GM12865 (cell line): ENCODE measurements at places on chromosomes 5 and 9.

DNA sequence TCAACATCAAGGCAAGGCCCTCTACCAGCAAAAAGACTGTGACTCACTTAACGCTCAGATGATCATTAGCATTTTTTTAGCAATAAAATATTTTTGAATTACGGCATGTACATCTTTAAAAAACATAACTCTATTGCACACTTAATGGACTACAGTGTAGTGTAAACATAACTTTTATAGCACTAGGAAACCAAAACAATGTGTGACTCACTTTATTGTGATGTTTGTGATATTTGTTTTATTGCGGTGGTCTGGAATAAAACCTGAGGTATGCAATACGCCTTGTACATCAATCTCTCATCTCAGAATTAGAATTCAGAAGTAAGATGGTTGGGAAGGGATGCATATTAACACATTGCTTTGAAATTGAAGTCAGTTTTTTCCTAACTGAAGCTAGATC, 106.9 kb upstream of the PTCH1 start:
- DNase-seq, result no peak

GRCh38 chr9:121192959-121193640, 8.6 kb downstream of the RAB14 start:
- DNase-seq, result no peak

- DNase-seq, result no peak
Observed at GRCh38 chr9:84839541-84839940, 170.0 kb downstream of the NTRK2 start.

- no peak for DNase-seq
Observed at GRCh38 chr9:14281876-14282275, 32.1 kb downstream of the NFIB start.

GRCh38 chr9:137158625-137159024, 11.2 kb downstream of the LRRC26 start:
- peak; percentile 39 for DNase-seq

- DNase-seq, result no peak
Observed at GRCh38 chr5:125298746-125299379, 552.4 kb upstream of the ZNF608 start.

- DNase-seq, result no peak
Observed at GRCh38 chr5:43315682-43316081, 2.5 kb upstream of the HMGCS1 start.

GRCh38 chr5:135141303-135142268, 107.6 kb upstream of the PITX1 start:
- no peak for DNase-seq

DNA sequence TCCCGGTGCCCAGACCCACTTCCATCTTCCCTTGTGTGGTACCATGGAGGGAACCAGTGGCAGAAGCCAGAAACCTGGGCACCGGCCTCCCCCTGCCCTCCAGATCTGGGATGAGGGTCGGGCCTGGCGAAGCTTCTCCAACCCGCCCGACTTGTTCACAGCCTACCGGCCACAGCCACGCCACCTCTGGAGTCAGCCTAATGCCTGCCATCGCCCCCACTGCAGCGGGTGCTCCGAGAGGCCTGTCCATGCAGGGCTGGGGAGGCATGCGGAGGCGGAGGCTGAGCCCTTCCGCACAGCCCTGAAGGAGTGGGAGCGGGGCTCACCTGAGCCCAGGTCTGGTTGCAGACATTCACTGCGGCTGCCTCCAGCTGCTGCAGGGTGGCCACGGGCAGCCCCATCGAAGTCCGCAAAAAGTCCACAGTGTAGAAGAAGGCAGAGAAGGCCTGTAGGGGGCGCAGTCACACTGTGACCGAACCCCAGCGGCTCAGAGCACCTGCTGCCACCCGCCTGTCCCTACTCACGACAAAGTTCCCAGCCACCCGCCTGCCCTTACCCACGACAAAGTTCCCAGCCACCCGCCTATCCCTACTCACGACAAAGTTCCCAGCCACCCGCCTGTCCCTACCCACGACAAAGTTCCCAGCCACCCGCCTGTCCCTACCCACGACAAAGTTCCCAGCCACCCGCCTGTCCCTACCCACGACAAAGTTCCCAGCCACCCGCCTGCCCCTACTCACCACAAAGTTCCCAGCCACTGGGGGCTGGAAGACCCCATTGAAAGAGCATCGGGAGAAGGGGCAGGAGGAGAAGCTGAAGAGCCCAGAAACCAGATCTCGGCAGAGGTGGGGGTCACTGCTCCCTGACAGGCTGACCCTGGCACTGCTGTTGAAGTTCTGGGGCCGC, 3.8 kb upstream of the NPDC1 start:
- peak; percentile 65 for DNase-seq

GRCh38 chr9:29548436-29548835, 1975.2 kb upstream of the C9orf72 start:
- no peak for DNase-seq

DNA sequence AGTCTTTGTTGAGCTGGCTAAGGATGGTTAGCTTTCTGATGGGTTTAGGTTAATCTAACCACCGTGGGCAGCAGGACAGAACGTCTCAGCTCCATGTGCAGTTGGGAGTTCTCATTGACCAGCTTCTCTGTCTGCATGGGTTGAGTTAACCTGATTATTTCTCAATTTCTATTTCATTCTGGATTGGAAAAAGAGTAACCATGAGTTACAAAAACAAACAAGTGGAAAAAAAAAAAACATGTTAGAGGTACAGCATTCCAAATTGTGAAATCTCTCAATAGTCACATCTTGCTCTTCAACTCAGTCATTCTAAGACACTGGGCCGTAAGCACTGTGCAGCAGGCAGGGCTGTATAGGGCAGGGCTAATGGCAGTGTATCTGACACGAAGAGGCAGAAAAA, 343.7 kb upstream of the KLF4 start:
- DNase-seq, result no peak

DNA sequence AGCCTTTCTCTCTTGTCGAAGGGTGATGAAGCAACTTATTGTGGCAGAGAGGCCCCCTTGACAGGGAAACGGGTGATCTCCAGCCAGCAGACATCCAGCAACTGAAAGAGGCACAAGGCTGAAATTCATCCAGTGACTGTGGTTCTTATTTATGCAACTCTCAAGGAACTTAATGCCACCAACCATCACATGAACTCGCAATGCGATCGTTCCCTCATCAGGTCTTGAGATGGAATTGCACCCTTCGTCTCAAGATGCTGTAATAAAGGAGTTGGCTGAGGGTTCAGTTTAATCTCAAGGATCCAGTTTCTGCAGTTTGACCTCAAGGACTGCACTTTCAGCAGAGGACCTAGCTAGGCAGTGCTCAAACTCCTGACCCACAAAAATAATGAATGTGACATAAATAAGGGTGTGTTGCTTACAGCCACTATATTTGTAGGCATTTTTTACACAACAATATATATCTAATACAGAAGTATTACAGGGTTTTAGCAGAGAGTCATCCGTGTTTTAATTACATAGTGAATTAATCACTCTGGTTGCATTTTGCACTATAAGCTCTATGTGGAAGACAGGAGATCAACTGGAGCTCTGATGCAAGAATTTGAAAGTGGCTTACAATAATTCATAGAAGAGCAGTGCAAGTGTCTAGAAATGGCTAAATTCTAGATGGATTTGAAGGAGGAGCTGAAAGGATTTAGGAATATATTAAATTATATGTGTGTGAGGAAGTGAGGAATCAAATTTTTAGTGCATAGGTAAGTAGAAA, 957.8 kb upstream of the CTNND2 start:
- no peak for DNase-seq

DNA sequence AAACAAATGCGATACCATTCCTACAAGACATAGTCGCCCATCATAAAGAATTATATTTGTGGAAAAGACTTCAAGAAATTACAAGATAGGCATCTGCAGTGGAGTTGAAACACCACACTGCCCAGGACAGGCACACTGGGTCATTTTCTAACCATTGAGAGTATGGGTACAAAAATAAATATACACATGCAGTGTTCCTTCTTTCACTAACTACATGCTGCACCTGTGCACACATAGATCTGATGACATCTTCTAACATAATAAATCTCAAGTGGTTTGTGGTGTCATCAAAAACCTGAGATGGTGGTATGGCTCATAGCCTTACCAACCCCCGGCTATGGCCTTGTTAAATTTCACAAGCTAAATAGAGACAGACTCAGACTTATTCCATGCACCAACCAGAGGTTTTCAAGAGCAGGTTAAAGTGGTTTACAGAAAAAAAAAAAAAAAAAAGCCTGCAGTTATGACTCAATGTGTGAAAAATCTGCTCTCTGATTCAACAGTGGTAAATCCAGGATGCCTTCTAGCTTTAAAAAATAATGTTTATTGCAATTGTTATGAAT, 12.4 kb upstream of the NFIB start:
- peak; percentile 17 for DNase-seq

GRCh38 chr5:17283121-17283415, 65.6 kb downstream of the BASP1 start:
- DNase-seq, result no peak

DNA sequence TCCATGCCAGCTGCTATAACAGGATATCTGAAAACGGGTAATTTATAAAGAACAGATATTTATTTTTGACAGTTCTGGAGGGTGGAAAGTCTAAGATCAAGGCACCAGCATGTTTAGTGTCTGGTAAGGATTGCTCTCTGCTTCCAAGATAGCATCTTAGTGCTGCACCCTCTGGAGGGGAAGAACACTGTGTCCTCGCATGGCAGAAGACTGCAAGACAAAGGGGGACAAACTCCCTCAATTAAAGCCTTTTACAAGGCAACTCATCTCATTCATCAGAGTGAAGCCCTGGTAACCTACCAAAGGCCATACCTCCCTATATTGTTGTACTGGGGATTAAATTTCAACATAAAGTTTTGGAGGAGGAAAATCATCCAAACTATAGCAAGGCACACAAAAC, 298.9 kb upstream of the EDIL3 start:
- no peak for DNase-seq

DNA sequence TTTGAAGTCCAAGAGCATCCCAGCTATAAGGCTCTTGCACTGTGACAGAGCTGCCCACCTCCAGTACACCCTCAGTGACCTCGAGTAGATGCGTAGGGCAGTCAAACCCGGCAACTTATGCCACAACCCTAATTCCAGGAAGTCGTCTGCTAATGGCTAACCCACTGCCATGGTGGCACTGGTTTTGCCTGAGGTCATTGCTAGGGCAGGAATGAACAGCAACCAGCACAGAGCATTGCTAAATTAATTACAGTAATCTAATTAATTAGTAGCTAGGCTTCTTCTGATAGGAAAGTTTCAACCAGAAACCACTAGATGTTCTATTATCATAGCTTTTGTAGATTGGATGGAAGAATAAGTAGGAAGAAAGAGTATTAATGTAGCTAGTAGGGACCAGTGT, 122.8 kb downstream of the DPYSL3 start:
- no peak for DNase-seq

- no peak for DNase-seq
Observed at GRCh38 chr5:160155017-160155750, 35.9 kb upstream of the PWWP2A start.

GRCh38 chr5:135154961-135155360, 120.9 kb upstream of the PITX1 start:
- DNase-seq, result no peak

- DNase-seq, result no peak
Observed at GRCh38 chr5:112201141-112201540, 217.9 kb downstream of the EPB41L4A start.

DNA sequence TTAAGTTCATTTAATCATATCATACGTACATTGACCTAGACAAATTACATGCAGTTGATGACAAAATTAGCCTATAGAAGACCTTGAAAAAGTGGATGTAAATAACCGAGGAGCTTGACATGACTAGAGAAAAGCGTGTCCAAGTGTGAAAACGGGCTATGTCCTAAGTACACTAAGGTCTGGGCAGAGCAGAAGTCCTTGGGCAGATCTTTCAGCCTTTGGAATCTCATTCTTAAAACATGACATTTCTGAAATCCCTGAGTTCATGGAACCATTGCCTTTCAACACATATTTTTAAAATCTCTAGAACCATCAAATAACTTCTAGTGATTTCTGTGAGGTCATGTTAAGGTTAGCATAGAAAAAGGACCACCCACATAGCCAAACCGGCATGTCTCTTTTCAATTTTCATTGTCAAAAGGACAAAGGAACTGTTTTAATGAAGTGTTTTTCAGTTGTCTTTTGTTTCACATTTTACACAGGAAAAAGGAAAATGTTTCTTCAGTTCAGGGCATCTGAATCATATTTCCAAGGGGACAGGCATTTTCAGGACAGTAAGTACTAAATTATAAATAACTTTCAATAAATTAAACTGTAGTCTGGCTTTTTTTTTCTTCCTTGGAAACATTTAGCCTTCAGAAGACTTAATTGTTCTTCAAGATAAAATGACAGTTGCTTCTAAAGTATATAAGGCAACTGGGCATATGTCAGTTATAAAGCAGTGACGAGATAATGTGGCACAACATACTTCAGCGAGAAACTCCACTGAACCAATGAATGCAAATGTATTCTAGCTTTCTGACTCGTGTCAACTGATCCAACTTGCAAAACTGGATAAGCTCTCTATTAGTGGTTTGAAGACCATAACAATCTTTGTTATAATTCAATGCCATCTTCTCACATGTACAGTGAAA, 416.8 kb downstream of the NFIB start:
- DNase-seq, result no peak

DNA sequence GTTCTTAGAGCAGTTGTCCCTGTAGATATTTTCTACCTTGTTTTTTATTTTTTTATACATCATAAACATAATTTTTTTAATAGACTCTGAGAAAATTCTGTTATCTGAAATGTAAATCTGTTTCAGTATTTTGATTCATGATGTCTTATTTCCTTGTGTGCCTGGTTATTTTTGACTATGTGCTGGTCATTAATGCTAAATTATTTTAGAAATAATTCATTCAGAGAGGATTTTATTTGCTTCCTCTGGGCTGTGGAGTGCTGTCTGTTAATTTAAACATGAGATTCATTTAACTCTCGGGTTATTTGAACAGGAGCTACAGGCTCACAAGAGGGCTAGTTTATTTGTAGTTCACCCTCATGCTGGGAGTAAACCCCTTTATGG, 124.3 kb upstream of the PITX1 start:
- no peak for DNase-seq

DNA sequence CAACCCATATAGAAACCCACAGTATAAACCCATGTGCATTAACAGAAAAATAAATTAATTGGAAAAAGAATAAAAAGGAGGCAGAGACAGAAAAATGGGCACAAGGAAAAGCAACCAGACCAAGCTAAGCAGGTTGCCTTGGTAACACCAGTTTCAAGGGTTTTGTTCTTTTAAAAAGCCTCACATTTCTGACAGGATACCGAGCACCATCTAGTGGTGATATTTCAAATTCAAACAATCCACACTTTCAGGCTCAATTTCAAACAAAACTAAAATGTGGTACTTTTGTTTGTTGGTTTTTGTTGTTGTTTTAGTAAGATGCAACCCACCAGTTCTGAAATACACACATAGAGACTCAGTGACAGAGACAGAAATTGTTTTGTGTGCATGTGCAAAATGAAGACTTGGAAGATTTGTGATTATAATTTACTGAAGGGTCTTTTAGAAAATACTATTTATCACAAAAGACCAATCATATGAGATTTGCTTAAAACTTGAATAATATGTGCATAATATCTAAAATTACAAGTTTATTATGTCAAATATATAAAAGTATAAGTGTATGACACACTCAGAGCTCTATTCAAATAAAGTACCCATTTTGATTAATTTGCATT, 318.2 kb downstream of the SLCO4C1 start:
- DNase-seq, result peak; percentile 55

- no peak for DNase-seq
Observed at GRCh38 chr5:65902104-65902503, 24.3 kb upstream of the ERBIN start.

GRCh38 chr5:92644266-92644886, 936.6 kb downstream of the NR2F1-AS1 start:
- DNase-seq, result peak; percentile 2
